ENCODE measurements at places on chromosomes 2 and 18.
A peak's percentile ranks its signal among the peaks of the same experiment; 100 is the strongest.

- no peak for DNase-seq
These were observed 133.1 kb downstream of the ARL4C start for GRCh38 chr2:234363647-234364294.

DNA sequence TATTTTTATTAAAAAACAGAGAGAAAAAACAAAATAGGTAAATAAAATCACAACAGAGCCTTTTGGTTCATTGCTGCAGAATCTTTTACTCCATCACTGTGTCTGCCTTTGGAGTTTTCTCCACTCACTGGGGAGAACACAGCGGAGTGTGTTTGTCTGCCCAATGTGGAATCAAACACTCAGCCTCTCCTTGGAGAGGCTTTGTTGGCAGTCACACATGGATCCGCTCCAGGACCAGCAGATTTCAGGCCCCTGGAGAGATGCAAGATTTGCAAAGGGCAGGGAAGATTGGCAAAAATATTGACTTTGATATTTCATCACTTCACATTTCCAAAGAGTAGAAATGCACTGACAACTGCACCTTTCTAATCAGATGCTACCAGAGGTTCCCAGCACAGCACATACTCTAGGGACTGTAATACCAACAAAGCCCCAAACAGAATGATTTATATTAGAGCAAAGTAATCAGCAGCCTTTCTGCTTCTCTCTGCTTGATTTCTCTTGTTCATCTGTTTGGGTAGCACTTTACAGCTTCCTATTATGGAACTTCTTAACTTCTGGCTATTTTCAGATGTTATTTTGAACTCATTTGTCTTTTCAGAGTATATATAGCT lies 1898.8 kb upstream of the PIK3C3 start:
- peak; percentile 8 for DNase-seq

DNA sequence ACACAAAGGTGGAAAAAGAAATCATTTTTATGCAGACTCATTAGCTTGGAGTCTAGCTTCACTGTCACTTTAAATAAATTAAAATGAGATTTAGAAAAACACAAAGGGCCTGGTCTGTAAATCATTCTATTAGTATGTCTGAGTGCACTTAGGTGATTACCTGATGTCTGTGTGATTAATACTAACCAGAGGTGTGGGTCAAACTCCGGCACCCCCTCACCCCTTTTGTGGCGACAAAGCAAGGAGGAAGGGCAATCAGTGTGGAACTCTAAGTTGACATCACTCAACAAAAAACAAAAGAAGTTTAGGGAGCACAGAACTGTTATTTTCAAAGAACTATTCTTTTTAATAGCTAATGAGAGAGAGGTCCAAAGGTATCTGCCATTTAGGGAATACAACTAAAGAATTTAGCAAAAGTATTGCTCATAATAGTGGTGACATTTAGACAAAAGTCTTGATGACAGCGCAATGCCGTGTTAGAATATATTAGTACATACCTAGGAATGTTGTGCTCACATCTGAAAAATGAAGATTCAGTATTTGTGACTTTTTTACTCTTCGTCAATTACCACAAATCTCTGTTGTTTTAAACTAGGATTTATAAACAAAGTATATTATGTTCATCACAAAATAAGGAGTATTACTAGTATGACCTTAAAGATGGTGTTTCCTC lies 66.3 kb downstream of the ZEB2 start:
- DNase-seq, result no peak

DNA sequence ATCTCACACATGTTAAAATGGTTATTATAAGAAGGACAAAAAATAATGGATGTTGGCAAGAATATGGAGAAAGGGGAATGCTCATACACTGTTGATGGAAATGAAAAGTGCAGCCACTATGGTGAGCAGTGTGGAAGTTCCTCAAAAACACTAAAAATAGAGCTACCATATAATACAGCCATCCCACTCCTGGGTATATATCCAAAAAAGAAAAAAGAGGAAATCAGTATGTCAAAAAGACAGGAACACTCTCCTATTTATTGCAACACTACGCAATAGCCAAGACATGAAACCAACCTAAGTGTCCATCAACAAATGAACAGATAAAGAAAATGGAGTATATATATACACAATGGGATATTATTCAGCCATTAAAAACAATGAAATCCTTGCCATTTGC lies 642.6 kb downstream of the RNF144A start:
- DNase-seq, result no peak

DNA sequence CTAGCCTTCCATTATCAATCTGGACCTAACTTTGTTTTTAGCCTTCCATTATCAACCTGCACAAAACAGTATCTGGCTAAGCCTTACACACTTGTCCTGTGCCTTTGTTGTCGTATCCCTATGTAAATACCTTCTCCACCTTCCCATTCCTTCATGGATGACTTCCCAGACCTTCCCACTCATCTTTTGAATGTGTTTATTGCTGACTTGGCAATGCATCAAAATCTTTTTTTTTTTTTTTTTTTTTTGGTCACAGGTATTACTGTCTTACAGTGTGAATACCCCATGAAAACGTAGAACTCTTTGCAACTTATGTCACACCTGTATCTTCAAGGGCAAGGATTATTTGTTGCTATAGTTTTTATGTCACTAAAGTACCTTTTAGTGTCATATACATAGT lies 25.7 kb downstream of the RPE start:
- DNase-seq, result no peak

DNA sequence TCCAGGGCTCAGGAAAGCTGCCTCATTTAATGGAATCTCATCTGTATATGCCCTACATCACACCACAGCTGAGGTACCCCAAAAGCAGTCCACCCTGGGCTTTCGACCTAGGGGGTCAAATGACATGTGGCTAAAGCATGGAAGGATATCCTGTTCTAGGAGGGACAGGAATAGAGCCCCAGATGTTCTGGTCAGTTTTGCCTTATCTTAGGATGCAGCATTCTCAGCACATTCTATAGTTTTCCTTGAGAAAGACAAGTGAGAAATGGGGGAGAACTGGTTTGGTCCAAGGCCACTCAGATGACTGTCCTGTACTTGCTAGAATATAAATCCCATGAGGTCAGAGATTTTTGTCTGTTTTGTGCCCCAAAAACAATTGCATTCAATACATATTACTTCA lies 688.0 kb upstream of the ZEB2 start:
- no peak for DNase-seq

GRCh38 chr2:221309892-221310583 lies 262.1 kb downstream of the EPHA4 start:
- no peak for DNase-seq

GRCh38 chr18:79491081-79491551 lies 95.4 kb downstream of the NFATC1 start:
- no peak for DNase-seq
